ENCODE measurements at places on chromosomes 6 and 20.

DNA sequence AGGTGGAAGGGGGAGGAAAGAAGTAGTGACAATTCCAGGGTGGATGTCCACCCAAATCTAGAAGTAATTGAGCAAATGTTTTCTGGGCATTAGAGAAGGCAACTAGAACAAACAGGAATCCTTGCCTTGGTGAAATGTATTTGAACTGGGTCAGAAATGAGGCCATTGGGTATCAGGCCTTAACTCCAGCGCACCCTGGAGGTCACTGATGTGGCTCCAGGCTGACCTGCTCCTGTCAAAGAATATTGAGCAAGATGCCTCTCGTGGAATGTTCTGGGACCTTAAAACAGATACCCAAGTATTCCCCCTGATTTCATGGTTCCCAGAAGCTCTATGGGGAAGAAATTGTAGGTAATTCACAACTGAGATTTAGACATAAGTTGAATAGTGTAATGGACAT lies 6.9 kb downstream of the HLA-DPB1 start:
- peak; percentile 29 for DNase-seq

DNA sequence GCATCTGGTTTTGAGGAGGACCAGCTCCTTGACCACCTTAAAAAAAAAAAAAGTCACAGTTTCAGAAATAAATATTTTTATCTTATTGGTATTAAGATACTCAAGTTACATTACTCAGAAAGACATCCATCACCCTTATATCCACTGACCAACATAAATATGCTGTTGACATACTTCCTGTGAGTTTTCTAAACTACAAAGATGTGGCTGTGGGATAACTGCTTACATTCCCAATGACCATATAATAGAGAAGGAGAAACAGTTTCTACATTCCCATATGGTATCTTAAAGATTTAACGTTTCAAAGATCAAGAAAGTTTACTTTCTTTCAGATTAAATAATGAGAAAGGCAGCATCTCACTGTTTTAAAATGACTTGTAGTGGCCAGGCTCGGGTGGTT lies 46.3 kb downstream of the TP53INP2 start:
- DNase-seq: no peak

DNA sequence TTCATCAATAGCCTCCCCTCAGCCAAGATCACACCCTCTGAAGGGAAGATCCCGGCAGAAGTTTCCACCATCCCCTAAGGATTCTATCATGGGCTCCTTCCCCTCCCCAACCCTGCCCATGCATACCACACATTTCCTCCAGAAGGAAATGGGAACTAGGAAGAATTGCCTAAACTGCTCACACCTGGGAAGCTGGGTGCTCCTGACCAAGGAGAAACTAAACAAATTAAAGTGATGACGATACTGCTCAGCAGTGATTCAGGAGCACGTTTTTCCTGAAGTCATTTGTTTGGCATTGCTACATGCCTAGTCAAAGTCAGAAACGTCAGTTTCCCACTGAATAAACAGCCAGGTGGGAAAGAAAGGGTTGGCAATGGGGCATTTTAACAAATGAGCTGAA lies 136.1 kb upstream of the CDYL start:
- peak; percentile 27 for DNase-seq

GRCh38 chr20:45752746-45753145 lies 30.6 kb downstream of the SPINT4 start:
- no peak for DNase-seq
